ENCODE measurements at places on chromosomes 16 and 17. TPM values are rescaled to one million over a fixed set of nuclear protein-coding genes. Genes with fewer than 3 reads are reported as not detected.
A peak's percentile ranks its signal among the peaks of the same experiment; 100 is the strongest.

The KRTAP1-5 gene
- 31.8 TPM for total RNA-seq

The KRTAP17-1 gene
- not detected for total RNA-seq

The CCL7 gene
- total RNA-seq: 0.36 TPM

The CCDC154 gene
- total RNA-seq: 0.36 TPM

The KRT39 gene
- 0.36 TPM for total RNA-seq

The AURKB gene
- total RNA-seq: 3.6 TPM

DNA sequence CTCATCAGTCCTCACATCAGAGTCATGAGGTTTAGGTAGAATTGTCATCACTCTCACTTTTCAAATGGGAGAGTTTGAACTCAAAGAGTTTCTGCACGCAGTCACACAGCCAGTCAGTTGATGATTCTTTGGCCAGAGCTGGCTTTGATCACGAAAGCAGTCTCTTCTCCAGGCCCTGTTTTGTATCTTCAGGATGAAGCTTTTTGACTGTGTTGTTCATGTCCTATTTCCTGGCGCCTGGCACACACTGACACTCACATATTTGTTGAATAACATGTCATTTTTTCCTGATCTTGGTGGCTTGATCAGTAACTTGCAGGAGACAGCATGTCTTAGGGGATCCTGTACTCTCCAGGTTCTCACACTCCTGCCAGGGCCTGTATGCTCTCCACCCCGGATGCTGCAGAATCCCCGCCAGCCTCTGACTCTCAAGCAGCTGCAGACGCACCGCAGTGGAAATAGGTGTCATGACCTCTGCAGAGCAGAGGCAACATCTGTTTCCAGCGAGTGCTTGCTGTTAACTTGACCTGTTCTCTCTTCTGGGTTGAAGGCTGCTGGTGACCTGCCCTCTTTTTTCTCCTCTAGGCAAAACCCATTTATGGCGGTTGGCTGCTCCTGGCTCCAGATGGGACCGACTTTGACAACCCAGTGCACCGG is 33.0 kb downstream of the MPRIP start:
- peak; percentile 74 for DNase-seq

- DNase-seq: peak; percentile 60
These were observed 7.8 kb downstream of the CDRT15 start for GRCh38 chr17:14228903-14229302.

DNA sequence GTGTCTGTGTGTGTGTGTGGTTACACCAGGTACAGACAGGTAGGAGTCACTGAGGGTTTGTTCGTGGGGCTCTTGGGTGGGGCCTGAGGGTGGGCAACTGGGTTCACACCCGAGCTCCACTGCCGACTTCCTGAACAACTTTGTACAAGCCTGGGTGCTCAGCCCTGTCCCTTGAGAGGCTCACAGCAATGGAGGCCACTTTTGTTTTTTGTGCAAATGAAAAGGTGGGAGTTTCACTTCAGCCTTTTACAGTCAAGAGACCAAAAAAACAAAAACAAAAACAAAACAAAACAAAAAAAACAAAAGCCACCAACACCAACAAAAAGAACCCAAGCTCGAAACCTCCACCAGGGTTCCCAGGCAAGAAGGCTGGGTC is 2.4 kb downstream of the RHBDF2 start:
- DNase-seq: peak; percentile 37

DNA sequence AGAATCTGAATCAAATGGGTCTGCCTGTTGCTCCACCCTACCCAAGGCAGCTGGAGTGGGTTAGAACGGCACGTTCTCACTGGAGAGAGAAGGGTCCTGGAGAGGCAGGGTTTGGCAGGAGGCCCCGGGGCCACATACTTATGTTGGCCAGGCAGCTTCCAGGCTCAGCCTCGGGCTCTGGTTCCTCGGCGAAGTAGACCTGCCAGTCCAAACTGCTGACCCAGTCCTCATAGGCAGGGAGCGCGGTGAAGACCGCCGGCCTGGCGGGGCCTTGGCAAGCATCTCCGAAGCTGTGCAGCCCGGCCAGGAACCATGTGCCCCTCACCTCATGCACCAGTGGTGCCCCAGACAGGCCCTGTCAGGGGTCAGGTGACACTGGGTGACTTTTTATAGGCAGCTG is 4.8 kb downstream of the PRSS53 start:
- peak; percentile 34 for DNase-seq

DNA sequence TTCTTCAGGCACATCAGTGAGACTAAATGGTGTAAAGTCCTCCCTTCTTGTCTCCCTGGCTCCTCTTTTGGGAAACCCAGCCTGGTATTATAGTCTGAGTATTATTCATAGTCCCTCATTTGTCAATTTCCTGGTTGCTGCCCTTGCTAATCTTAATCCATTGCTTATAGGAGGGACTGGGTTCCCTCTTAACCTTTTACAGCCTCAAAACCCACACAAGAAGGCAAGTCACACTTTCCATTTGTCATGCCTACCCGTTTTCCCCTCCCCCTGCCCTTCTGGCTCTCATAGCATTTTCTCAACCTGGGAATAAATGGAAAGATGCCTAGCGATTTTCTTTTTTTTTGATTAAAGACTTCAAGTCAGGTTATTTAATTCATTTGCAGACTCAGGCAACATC is 124.8 kb downstream of the MAP2K6 start:
- no peak for DNase-seq

DNA sequence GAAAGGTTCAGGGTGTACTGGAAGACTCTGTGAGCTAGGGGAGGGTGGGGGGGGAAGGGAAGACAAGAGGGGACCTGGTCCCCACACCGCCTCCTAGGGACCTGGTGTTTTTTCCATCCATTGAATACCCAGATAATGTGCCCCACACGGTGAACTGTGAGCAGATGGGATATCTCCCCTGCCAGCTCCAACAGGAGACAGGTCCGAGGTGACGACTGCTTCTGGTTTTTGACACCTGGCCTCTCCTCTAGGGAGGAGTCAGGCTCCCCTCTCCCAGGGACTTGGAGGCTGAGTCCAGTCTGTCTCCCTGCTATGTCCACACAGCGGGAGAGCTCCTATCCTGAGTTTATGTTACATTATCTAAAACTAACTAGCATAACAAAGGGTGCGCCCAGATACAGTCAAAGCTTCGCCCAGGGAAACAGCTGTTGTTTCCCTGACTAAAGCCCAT is 1.8 kb downstream of the MARVELD3 start:
- DNase-seq: no peak

GRCh38 chr17:55598495-55598894 is 87.2 kb upstream of the SMIM36 start:
- no peak for DNase-seq

DNA sequence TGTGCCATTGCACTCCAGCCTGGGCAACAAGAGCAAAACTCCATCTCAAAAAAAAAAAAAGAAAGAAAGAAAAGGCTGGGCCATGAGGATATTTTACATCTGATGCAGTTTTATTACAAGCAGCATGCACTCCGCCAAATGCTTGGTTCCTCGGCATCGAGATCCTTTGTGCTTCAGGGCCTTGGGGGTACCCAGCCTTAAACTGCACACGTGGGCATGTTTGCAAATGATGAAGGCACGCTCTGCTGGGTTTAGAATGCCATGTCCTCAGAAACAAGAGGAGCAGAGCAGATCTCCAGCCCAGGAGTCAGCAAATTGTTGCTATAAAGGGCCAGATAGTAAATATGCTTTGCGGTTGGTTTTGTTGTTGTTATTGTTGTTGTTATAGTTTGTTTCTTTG is 153.2 kb downstream of the KATNIP start:
- no peak for DNase-seq

DNA sequence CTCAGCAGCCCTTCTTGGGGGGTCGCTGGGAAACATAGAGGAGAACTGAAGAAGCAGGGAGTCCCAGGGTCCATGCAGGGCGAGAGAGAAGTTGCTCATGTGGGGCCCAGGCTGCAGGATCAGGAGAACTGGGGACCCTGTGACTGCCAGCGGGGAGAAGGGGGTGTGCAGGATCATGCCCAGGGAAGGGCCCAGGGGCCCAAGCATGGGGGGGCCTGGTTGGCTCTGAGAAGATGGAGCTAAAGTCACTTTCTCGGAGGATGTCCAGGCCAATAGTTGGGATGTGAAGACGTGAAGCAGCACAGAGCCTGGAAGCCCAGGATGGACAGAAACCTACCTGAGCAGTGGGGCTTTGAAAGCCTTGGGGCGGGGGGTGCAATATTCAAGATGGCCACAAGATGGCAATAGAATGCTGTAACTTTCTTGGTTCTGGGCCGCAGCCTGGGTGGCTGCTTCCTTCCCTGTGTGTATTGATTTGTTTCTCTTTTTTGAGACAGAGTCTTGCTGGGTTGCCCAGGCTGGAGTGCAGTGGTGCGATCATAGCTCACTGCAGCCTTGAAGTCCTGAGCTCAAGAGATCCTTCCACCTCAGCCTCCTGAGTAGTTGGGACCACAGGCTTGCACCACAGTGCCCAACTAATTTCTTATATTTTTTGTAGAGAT is 3.4 kb downstream of the STH start:
- DNase-seq: peak; percentile 95

- no peak for DNase-seq
These were observed 91.3 kb upstream of the PLEKHM1 start for GRCh38 chr17:45581860-45582259.

- DNase-seq: no peak
These were observed 23.0 kb downstream of the ATF7IP2 start for GRCh38 chr16:10408824-10409381.

Data from osteoblast (primary cell).